ENCODE measurements at places on chromosomes 2 and 18.

GRCh38 chr2:241007111-241007510 is 8.7 kb downstream of the SNED1 start:
- DNase-seq = no peak

DNA sequence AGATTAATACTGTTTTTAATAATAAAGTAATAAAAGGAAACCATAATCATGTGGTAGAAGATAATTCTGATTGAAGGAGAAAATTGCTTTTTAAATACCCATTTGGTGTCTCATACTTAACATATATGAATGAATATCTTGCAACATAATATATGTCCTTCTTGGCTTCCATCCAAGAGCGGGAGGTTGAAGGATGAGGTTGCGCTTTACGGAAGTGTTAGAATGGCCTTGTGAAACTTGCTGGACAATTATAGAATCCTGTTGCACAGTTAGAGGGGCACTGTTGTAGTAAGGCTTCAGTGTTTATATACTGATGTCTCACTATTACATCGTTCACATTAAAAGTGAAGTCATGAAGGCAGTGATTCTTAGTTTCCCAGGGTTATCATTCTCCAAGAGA is 9.4 kb downstream of the INSIG2 start:
- DNase-seq = no peak

- DNase-seq = no peak
Observed at GRCh38 chr18:6199777-6200176, 214.9 kb downstream of the L3MBTL4 start.

- DNase-seq = no peak
Observed at GRCh38 chr2:149467436-149467835, 120.1 kb downstream of the MMADHC start.

GRCh38 chr2:153214337-153214736 is 264.2 kb downstream of the RPRM start:
- DNase-seq = no peak

DNA sequence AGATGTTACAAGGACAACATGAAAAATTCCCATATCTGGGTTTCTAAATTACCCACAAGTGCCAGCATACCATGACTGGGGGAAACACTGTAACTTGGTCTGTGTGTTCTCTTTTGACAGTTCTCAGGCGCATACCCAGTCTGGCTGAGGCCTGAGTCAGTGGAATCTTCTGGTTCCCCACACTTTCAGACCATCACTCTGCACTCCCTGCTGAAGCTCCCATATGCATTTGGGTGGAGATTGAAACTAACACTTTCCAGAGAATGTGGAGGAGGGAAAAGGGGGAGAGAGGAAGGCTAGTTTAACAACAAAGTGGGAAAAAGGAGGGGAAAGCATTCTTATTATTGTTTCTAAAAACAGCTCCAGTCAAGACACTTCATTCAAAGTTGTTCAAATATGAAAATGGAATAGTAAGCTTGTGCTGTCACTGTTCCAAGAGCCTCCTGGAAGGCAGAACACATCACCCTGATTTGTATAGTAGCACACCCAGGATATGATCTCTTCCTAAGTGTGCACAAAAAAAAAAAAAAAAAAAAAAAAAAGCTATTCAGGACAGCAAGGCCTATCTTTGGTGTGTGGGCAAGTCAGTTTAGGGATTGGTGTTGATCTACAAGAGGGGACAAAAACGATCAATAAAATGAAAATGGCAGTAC is 48.1 kb upstream of the CTIF start:
- no peak for DNase-seq

GRCh38 chr18:49521216-49521835 is 34.3 kb upstream of the C18orf32 start:
- no peak for DNase-seq

DNA sequence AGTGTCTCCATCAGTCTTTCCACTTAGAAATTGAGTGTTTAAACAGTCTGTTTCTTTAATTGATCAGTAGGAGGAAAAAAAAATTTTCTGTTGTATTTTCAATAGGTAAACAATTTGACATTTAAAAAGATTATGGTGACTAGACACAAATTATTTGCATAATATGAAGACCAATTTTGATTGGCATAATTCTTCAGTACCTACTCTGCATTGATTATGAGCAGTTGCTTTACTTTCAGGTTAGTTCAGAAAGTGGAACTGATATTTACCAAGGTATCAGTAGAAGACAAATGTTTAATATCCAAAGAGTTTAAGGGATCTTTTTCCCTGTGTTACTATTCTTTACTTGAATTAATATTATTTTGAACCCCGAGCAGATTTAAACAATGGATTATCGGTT is 2.6 kb downstream of the ADAM23 start:
- no peak for DNase-seq

- no peak for DNase-seq
Observed at GRCh38 chr18:74154716-74155115, 6.4 kb downstream of the TIMM21 start.

DNA sequence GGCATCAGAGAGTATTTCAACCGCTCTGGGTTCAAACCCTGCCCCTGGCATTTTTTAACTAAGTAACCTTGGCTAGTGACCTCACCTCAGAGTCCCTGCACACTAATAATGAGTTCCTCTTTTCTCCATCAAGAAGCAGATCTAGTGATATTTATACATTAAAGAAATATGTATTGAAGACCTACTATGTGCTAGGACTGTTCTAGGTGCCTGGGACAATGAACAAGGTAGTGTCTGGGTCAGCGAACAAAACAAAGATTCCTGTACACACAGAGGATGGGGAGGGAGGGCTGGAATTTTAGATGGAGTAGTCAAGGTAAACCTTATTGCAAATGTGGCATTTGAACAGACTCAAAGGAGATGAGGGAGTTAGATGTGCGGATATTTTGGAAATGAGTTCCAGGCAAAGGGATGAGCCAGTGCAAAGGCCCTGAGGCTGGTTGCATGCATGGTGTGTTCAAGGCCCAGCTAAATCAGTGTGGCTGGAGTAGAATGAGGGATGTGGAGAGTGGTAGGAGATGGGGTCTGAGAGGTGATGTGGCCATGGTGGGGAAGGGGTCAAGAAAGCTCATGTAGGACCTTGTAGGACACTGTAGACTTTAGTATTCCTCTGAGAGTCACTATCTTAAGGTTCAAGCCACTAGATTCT is 57.6 kb upstream of the FZD7 start:
- DNase-seq = no peak

DNA sequence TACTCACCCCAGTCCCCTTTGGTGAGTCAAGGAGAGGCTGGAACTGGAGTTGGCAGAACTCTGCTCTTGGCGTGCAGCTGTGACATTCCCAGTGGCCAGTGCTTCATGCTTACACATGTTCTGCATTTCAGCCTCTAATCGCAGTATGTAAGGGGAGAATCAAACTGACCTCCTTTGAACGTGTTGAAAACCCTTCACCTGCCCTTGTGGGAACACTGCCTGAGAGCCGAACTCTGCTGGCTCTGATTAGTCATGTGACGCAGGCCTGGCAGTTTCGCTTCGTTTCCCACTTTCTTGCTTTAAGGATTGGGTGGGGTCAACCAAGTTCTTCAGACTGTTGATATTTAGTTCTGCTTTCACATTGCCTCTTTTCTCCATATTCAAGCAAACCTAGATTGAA is 173.8 kb upstream of the BCL2L11 start:
- DNase-seq = no peak

DNA sequence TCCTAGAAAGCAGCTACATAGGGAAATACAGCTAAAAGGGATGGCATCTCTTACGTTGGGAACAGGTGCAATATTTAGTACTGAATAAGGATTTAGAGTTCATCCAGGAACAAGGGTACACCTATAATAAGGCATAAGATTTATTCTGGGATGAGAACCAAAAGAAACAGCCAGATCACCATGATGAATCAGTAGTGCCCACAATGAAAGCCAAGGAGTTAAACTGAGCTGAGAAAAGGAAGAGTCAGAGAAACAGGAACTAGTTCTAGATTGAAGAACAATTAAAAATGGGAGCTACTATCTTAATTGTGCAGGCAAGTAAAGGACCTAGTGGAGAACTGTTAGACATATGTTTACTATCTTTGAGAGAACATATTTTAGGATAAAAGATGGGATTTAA is 692.3 kb downstream of the LRP1B start:
- DNase-seq = no peak

DNA sequence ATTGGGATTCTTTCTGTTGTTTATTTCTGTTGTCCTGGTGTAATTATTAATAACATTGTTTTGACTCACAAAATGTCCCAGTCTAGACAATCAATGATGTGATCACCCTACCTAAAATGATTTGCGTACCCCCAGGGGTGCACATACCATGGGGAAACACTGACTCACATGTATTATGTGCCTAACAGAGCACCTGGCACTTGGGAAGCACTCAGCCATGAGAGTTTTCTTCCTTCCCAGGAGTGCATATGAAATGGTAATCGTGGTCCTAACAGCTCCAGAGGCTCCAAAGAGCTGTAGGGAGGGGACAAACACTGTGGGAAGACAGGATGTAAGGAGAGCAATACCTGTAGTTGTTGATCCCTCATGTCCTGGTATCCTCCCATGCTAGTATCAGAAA is 187.8 kb upstream of the ERBB4 start:
- no peak for DNase-seq

GRCh38 chr2:218252509-218253231 is 8.1 kb upstream of the GPBAR1 start:
- DNase-seq = no peak

DNA sequence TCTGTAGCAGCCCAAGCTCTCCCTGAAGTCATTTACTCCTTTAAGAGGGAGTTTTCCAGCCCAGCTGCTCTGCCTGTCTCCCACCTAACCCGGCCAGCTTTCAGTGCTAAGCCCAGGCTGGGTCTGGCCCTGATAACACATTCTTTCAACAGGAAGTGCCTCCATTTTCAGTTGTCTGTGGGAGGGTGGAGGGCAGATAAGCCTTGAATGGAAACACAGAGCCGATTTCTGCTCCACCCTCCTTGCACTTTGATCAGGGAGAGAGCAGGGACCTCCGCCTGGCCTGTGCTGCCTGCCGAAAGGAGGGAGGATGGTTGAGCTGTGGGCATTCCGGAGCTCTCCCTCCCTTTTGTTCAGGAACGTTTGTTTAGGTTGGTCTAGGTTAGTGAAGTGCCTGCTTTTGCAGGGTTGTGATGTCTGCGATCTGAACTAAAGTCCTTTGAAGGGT is 24.8 kb downstream of the GATA6 start:
- DNase-seq = no peak

DNA sequence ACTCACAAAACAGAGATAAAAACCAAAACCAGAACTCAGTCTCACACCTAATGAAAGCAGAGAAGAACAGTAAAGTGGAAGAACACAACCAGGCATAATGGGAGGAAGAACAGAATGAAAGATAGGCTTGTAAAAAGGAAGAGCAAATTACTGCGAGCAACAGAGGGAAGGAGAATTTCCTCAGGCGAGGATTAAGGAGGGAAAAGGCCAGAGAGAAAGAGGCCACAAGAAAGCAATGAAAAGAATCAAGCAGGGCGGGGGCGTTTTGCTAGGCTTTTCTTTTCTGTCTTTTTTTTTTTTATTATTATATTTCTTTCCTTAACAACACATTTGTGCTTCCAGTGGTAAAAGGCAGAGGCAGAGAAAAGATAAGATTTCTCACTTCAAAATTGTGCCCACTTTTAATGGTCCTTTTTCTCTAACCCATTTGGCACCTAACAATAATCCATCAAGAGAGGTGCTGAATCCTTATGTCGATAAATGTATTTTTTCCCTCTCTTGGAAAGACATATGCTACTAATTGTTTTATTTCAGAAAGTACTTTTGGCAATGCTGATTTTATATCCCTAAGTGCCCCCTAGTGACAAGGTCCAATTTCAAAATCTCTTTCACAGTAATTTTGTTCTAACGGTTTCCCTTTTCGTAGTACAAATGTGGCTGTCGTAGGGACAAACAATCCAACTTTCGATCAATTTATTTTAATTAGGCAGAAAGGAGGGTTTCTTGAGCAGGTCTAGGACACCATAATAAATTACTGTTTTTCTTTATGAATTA is 138.7 kb upstream of the AQP4 start:
- DNase-seq = peak; percentile 5

DNA sequence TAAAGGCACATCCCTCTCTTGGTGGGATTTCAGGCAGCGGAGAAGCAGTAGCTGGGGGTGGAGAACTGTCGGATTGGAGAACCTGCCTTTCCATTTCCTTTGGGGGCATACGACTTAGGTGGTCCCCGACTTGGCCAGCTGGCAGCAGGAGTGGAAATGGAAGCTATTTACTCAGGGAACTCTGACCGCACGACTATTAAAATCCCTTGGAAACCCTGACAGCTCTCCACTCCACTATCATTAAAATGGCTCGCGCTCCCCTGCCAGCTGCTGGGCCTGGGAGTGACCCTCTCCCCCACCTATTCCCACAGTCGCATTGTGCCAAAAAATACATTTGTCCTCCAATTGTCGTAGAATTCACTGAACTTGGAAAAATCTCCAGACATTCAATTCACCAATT is 77.7 kb upstream of the APCDD1 start:
- no peak for DNase-seq

GRCh38 chr18:75172299-75173124 is 36.4 kb downstream of the PTGR3 start:
- DNase-seq = no peak

DNA sequence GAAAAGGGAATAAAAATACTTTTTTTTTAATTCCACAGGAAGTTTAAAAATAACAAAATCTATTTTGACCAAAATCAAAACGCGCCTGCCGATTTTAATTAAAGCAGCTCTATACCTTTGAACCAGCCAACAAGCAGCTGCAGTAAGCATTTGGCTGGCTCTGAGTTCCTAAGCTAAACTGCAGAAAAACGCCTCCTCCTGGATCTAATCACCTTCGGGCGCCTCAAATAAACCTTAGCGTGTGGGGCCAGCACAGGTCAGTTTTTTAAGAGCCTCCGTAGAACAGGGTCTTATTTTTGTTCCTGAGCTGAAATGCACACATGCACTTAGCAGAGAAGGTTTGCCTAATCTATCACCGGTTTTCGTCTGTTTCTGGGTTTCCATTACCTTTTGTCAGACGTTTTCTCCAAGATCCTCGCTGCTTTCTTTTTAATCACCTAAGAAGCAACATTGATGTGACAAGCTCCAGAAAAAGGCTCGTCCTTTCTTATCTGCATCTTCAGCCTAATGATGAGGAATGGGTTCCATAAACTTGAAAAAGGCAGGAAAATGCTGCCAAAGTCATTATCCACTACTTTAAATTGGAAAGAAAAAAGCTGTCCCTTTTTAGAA is 64.7 kb upstream of the HNRNPA3 start:
- DNase-seq = no peak

GRCh38 chr2:148209603-148210002 is 188.7 kb downstream of the MBD5 start:
- peak; percentile 24 for DNase-seq

DNA sequence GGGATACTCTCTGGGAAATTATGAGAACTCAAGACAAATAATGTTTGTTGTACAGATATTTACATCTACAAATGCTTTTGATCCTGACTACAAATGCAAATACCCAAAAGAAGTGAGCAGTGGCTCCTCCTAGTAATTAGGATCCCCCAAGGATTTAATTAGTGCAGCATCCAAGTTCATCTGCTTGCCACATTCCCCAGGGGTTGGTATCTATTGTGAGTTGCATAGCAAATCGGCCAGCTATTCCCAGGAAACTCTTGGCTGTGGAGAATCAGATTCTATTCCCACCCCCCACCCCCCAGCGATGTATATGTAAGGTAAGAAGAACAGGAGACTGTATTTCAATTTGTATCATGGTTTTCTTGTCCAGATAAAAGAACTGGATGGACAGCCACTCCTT is 725.1 kb upstream of the CDH7 start:
- no peak for DNase-seq

- DNase-seq = no peak
Observed at GRCh38 chr2:145846982-145847381, 1327.1 kb upstream of the ZEB2 start.
